CD4-positive, alpha-beta T cell (primary cell): ENCODE measurements at places on chromosomes 7 and 10.
A peak's percentile ranks its signal among the peaks of the same experiment; 100 is the strongest.

DNA sequence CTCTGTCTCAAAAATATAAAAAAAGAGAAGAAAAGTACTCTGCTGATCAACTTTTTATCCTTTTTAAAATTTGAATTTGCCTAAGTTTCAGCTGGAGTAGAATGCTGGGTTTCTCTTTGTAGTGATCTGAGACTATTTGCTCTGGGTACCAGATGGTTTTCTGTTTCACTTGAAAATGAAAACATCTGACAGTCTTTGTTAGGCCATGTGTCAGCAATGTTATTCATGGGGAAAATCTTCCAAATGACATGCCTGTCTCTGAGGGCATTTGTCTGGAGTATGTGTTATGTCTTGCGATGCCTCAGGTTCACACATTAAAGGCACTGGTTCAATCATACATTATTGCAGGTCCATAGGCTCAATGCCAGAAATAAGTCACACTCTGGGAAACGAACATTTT is 175.3 kb upstream of the TMEM229A start:
- DNase-seq = no peak

GRCh38 chr10:5789626-5790025 is 23.6 kb downstream of the GDI2 start:
- DNase-seq = no peak

- DNase-seq = no peak
Measured at GRCh38 chr7:43825391-43825808, 43.9 kb downstream of the MRPS24 start.

DNA sequence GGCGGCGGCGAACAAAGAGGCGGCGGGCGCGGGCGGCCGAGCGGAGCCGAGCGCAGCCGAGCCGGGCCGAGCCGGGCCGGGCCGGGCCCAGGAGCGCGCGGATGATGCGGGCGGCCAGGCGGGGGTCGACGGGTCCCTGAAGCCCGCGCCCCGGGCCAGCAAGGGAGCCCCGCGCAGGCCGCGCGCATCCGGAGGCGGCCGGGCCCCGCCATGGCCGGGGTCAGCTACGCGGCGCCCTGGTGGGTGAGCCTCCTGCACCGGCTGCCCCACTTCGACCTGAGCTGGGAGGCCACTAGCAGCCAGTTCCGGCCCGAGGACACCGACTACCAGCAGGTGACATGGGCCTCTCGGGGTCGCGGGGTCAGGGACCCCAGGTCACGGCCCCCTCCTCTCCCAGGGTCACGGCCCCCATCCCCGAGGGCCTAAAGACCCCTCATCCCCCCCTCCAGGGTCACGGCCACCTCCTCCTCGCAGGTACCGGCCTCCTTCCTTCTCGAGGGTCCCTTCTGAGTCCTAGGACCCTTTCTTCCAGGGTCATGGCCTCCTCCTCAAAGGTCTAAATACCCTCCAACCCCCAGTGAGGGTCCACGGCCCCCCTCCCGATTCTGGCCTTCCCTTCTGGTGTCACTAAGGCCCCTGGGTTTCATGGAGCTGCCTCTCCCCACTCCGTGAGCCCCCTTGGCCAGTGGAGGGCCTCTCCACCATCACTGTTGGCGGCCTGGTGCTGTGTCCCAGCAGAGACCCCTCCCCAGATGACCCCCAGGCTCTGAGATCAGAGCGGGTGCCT is at the start of gene TTYH3:
Gene TTYH3, plus strand, starts transcription at position 41 of the 787 bp plus-strand sequence. Its CDS starts 170 bp downstream, at position 211.
- DNase-seq = no peak

GRCh38 chr10:26779176-26779860 is 81.4 kb downstream of the ABI1 start:
- DNase-seq = peak; percentile 11

- no peak for DNase-seq
Measured at GRCh38 chr7:32283546-32283945, 206.6 kb downstream of the LSM5 start.

- no peak for DNase-seq
Measured at GRCh38 chr7:14841086-14841485, 61.5 kb downstream of the DGKB start.

DNA sequence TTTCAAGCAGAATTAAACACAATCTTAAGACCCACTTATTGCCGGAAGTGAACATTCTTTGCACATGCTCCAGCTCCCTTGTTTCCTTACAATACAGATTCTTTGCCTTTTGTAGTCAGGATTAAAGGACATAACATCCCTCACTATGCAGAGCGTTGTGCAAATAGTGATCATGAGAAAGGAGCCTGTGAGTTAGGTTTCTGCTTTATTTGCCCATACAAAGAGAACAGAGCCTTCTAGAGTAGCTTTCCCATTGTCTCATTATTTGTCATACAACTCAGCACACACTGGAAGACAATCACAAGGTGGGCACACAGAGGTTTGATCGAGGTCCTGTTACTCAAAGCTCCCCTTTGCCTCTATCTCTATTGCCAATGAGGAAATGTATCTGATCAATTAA is 48.2 kb upstream of the WDR11 start:
- DNase-seq = no peak

DNA sequence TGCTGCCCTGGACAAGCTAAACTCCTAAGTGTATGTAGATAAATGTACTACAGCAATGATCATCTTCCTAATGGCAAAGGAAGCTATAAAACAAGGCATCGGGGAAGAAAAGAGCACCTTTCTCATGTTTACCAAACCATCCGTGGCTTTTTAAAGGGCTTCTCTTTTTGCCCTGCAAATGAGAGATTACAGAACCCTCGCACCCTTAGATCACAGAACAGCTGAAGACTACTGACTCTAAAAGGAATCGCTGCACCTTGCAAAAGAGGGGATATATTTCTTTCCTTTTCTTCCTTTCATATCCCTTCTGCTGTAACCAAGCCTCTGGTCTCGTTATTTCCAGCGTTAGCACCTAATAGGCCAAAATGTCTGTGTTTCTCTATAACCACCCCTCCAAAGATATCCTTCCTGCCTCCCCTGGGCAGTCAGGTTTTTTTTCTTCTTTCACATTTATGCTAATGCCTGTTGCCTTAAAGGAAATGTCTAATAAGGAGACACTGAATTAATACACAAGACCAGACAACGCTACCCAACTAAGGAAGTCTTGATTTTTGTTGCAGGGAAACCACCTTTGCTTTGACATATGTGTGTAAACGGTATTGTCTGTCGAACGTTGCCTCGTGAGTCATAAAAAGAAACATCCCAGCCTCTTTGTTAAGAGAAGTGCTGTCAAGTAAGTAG is 10.5 kb downstream of the ST8SIA6 start:
- no peak for DNase-seq

- DNase-seq = no peak
Measured at GRCh38 chr7:38068461-38068860, 109.6 kb upstream of the STARD3NL start.

GRCh38 chr10:90138844-90139243 is 437.5 kb downstream of the KIF20B start:
- no peak for DNase-seq

- no peak for DNase-seq
Measured at GRCh38 chr7:299628-300027, 9.7 kb downstream of the FOXL3 start.

DNA sequence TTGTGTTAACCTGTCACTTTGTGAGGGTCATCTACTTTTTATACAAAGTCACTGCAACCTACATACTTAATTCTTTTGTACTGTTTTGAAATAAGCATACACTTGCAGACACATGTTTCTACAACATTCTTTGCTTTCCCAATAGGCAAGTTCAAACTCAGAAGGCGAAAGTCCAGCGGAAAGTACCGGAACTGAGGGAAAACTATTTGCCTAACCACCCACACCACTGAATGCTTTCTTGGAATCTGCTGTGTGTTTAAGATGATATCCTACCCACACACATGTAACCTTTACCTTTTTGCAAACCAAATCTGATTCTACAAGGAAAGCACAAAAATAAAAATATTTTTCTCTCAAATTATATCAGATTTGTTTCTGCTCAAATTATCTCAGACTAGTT is 139.4 kb upstream of the AGR3 start:
- DNase-seq = no peak

- no peak for DNase-seq
Measured at GRCh38 chr7:27434756-27435400, 192.3 kb downstream of the EVX1 start.

DNA sequence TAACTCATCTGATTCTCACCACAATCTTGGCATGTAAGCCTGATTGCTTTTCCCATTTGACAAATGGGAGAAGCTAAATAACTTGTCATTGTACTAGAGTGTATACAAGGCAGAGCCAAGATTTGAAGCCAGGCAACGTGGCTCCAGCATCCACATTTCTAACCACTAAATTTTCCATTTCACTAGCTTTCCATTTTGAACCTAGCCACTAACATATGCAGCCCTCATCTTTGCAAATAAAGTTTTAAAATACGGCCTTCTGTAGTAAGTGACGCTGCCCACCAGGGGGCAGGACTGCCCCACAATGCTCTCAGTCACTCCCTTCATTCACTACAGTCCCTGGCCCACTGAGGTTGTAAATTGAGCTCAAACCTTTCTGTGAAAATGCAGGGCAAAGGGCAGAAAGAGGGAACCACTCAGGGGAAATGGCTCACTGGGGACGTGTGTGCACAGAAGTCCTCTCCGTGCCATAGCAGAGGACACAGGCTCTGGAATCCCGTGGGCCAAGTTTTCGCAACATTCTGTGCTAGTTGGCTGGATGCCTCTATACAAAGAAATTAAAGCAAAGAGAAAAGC is 315.7 kb downstream of the TNS3 start:
- DNase-seq = no peak

GRCh38 chr10:93954726-93955363 is 38.9 kb upstream of the PLCE1 start:
- DNase-seq = no peak
